ENCODE measurements at places on chromosomes 5 and 9.

- DNase-seq = no peak
These were observed 169.7 kb downstream of the MPDZ start for GRCh38 chr9:13109781-13110180.

DNA sequence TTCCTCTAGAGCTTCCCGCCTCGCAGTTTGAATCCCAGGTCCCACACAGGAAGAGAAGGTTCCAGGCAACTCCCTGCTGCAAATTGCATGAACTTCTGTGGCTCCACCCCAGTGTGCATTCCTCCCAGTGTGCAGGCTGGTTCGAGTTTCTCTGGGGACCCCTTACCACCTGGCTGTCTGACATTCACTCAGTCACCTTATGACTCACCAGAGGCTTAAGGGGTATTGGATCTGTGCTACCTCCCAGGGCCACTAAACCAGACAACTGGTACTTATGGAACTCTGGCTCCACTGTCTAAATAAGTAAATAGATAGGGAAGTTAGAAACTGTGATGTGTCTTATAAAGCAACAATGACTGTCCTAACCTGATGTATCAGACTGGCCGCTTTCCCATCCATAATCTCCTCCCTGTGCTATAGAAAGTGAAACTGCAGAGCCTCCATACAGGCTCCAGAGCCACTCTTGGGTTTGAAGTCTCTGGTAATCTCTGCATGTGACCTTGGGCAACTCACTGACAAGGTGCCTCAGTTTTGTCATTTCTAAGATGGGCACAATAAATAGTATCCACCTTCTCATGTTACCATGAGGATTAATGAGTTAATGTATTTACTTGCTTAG lies 720.6 kb downstream of the SEMA5A start:
- no peak for DNase-seq

- no peak for DNase-seq
These were observed 15.9 kb downstream of the MAN2A1 start for GRCh38 chr5:109705596-109705995.

GRCh38 chr5:161686881-161687280 lies 1.4 kb downstream of the GABRA6 start:
- DNase-seq = no peak

DNA sequence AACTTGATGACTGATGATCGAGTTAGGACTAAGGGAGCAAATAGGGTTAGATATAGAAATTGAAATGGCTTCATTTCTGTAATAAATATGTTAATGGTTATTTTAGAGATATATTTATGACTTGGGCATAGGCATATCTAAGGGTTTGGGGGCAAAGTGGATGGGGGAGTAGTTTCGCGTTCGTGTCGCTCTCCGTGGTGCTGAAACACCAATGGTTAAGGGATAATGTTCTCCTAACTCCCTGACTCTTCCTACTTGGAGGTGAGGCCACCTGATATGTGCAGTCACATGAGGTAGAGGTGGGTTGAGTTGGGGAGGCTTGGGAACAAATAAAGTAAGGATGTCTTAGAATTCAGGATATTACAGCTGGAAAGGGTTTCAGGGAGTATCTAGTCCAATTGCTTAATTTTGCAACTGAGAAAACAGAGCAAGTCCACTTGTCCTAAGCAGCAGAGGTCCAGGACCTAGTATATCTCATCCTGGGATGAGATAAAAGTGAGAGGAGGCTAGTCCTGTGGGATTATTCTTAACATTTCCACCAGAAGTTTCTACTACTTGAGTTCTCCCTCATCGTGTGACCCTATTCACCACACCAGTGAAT lies 44.0 kb upstream of the MAP1B start:
- peak; percentile 50 for DNase-seq

DNA sequence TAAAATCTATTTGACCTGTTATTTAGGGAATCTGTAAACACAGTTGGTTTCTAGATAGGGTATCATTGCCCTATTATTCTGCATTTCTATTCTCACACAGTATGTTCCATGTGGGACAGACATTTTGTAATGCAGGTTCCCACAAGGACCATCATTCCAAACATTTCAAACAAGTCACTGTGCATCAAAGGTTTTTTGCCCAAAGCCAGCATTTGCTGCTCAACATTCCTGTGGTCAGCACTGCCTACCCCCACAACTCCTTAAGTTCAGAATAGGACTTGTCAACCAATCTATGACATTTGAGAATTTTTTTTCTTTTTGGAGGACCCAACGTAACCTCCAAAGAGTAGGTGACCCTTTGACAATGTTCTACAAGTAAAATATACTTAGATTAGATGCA lies 95.7 kb downstream of the LPAR1 start:
- peak; percentile 41 for DNase-seq

DNA sequence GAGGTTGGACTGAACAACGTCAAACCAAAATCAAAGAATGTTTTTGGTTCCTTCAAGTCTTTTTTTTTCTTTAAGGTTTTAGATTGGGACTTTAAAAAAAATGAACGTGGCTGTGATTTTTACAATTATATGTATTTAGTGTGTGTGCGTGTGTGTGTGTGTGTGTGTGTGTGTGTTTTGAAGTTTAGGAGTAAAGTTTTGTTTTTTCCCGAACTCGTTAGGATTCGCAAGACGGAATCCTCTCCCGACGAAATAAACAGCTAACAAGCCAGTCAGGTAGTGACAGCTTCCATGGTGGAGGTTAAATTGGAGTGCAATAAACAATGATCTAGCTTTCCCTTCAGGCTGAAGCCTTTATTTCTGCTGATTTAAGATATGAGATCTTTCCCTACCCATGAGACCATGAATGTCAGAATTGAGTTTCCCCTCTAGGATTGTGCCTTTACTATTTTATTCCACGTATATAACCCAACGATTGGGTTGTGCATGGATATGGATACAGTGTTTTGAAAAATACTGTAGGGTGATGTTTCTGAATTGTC lies 1.2 kb downstream of the KIAA1958 start:
- peak; percentile 5 for DNase-seq

- DNase-seq = no peak
These were observed 11.5 kb upstream of the C5orf58 start for GRCh38 chr5:170221327-170221741.

- no peak for DNase-seq
These were observed 319.2 kb upstream of the PANK3 start for GRCh38 chr5:168898247-168898911.

Measured in urothelium cell line (cell line).